Stomach (tissue), 19 donors: ENCODE measurements at places on chromosomes 12 and 14. TPM values are rescaled to one million over a fixed set of nuclear protein-coding genes. Genes with fewer than 3 reads are reported as not detected.
A peak's percentile ranks its signal among the peaks of the same experiment; 100 is the strongest.

- H3K4me1 ChIP-seq: no peaks in the 10 kb centered on the region
- H3K4me3 ChIP-seq: no peak overlapping the region
- H3K36me3 ChIP-seq: no peaks in the 10 kb centered on the region
- no peak overlapping the region for H3K27ac ChIP-seq
- H3K27me3 ChIP-seq: no peaks in the 10 kb centered on the region
Observed at GRCh38 chr12:127373559-127373958, 893.4 kb upstream of the TMEM132C start.

DNA sequence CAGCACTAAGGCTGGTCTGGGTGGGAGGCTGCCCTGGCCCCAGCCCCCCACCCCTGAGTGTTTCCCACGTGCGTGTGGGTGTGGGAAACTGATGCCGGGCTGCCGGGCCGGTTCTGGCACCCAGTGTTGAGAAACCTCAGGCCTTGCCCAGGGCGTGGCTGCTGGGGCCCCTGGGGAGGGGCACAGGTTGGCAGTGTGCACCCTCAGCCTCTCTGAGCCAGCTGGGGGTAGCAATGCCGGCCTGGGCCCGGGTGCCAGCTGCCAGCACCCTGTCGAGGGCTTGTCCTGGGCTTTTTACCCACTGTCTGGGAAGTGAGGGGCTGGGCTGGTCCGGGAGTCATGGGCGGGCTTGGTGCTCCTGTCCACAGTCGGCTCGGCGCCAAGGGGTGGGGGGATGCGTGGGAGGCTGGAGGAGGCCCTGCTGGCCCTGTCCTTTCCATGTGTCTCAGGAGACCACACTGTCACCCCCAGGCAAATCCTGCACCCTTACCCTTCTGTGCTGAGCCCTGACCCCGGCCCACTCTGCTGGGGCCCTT is 15.7 kb downstream of the ASPG start:
- no peak overlapping the region for H3K27ac ChIP-seq
- DNase-seq: peak; percentile 67
- H3K4me1 ChIP-seq: peaks cover 58% of the 10 kb centered on the region

GRCh38 chr12:67853204-67853603 is 136.0 kb upstream of the IFNG-AS1 start:
- no peak overlapping the region for H3K27ac ChIP-seq
- peak; percentile 48 for DNase-seq
- H3K36me3 ChIP-seq: no peaks in the 10 kb centered on the region
- no peaks in the 10 kb centered on the region for H3K4me1 ChIP-seq

DNA sequence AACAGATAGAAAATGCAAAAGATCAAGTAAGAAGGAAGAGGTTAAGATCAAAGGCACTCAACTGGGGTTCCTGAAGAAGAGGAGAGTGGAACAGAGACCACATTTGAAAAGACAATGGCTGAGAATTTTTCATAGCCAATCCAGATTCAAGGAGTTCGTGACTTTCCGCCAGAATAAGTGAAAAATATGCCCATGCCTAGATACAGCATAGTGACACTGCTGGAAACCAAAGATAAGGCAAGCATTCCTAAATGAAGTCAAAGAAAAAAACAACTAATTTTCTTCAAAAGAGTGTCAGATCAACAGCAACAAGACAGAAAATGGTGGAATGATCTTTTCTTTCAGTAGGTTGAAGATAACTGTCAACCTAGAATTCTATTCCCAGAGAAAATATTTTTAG is 47.5 kb downstream of the EGLN3 start:
- H3K4me3 ChIP-seq: no peak overlapping the region
- no peaks in the 10 kb centered on the region for H3K36me3 ChIP-seq
- no peak overlapping the region for H3K27ac ChIP-seq
- H3K4me1 ChIP-seq: no peaks in the 10 kb centered on the region

DNA sequence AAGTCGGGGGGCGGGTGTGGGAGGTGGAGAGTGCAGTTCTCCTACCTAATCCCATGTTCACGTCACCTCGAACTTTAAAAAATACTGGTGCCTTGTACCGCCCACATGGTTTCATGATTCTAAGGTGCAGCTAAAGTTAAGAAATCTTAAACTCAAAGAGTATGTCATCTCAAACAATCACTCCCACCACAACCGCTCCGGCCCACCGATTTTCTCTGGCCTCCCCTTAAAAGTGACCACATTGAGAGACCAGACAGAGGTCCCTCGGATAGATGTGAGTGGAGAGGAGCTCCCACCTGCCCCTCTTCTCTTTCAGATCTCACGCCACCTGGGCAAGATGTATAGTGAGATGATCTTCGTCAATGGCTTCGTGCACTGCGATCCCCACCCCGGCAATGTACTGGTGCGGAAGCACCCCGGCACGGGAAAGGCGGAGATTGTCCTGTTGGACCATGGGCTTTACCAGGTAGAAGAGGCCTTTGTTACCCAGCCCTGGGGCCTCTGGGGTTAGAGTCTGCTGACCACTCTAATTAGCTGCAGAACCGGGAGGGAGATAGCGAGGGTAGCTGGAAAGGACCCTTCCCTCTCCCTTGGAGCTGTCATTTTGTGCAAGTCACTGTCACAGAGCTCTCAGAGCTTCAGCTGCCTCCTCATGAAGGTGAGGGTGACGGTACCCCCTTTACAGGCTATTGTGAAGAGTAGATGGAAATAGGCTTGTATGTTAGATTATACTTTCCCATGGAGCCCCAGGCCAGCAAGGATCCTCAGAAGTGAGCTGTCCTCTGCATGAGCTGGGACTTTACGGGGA is 124.4 kb downstream of the ADCK1 start:
- no peak for DNase-seq
- no peak overlapping the region for H3K4me3 ChIP-seq
- peaks cover 38% of the 10 kb centered on the region for H3K36me3 ChIP-seq

DNA sequence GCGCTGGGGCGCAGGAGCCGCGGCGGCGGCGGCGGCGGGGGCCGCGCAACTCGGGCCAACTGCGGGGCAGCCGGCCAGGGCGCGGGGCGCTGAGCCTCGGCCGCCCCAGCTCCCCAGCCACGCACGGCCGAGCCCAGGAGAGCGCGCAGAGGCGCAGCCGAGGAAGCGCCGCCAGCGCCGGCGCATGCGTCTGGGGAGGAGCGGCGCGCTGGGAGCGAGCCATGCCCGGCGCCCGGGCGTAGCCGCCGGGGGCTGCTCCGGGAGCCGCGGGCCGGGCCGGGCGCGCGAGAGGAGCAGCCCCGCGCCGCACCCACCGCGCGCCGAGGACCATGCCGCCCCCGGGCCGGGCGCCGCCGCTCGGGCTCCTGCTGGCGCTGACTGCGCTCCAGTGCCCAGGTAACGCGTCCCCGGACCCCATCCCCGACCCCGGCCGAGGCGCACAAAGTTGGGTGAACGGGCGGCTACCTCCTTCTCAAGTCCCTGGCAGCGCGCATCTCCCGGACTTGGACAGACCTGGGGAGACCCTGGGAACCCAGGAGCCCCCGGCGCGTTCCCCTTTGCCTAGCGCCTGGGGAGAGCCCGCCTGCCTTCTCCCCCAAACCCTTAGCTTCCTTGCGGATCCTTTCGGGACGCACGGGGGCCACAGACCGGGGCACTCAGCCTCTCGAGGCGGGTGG is 121.4 kb downstream of the AACS start:
- H3K4me3 ChIP-seq: peak overlapping the region; percentile 49
- H3K27me3 ChIP-seq: peaks cover 91% of the 10 kb centered on the region
- peaks cover 30% of the 10 kb centered on the region for H3K4me1 ChIP-seq
- DNase-seq: no peak
- H3K27ac ChIP-seq: no peak overlapping the region
- H3K36me3 ChIP-seq: no peaks in the 10 kb centered on the region

- H3K27me3 ChIP-seq: no peaks in the 10 kb centered on the region
- no peak overlapping the region for H3K4me3 ChIP-seq
- H3K4me1 ChIP-seq: no peaks in the 10 kb centered on the region
- H3K36me3 ChIP-seq: no peaks in the 10 kb centered on the region
Observed at GRCh38 chr12:12661086-12661856, 34.7 kb downstream of the GPR19 start.

DNA sequence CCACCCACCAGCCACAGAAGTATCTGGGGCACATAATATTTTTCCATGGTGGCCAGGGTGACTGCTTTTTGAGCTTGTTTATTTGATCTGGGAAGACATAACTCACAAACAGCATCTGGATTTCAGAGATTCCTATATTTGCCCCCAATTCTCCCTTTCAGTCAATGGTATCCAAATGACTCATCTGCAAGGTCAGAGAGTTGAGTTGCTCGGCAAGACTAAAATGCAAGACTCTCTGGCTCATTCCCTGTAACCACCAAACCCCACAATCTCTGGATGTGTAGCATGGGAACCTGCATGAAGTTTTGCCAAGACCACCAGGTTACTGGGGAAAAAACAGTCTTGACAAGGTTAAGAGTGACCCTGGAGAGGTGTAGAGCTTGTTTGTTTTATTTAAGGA is 174.9 kb upstream of the FAR2 start:
- H3K4me1 ChIP-seq: no peaks in the 10 kb centered on the region
- no peak overlapping the region for H3K27ac ChIP-seq
- no peaks in the 10 kb centered on the region for H3K36me3 ChIP-seq

DNA sequence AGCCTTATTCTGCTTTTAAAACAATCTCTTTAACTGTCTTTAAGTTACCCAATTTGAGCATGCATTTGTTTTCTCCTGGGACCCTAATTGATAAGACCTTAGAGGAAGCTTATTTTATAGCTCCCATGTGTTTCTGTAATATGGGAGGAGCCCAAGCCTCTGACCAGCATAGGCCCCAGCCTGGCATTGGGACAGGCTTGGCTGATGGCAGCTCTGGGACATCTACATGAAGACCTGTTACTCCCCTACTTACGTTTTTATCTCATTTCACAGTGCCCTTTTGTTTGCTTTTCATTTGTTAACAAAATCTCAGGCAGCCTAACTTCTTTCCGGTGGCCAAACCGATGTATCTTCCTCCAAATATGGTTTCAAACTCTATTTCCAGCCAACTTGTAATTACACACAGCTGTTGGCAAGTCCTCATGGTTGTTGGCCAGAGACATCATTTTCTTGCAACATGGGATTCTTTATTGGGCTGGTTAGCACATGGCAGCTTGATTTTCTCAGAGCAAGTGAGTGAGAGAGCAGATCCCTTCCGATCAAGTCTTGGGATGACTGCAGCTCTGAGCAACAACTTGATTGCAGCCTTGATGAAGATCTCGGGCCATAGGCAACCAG is 1117.5 kb downstream of the AACS start:
- H3K27me3 ChIP-seq: no peaks in the 10 kb centered on the region
- peak; percentile 59 for DNase-seq
- no peak overlapping the region for H3K27ac ChIP-seq
- H3K36me3 ChIP-seq: no peaks in the 10 kb centered on the region
- no peaks in the 10 kb centered on the region for H3K4me1 ChIP-seq

DNA sequence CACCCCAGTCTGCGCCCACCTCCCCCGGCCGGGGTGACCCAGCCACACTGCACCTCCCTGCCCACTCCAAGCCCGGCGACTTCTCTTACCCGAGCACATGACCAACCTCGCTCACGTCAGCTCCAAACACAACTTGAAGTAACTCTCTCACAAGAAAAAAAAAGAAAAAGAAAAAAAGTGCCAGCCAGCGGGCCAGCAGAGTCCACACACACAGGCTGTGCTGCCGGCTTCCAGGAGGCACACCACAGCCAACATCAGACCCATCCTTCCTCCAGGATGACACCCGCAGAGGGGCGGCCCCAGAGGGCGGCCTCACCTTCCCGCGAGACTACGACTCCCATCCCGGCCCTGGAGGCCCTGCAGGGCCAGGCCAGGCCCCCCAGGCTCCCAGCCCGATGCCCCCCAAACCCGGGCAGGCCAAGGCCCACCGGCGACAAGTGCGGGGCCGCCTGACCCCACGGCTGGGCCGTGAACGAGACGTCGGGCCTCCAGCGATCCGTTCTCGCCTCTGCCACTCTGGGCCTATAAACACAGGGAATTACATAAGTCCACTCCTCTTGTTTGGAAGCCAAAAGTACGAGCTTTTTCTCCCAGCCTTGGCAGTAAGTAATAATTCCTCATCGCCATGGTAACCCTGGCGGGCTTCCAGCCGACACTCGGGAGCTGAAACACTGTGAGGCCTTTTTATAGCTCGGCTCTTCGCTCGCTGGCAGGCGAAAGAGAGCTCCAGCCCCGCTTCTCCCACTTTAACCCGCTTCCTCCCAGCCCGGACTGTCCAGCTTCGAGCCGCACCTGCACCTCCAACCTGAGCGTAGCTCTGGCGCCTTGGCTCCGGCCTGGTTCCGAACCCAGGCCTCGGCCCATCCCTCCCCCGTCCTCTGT is 49.1 kb downstream of the NCOR2 start:
- H3K27ac ChIP-seq: peak overlapping the region; percentile 92
- no peaks in the 10 kb centered on the region for H3K27me3 ChIP-seq
- peaks cover 66% of the 10 kb centered on the region for H3K4me1 ChIP-seq
- H3K36me3 ChIP-seq: no peaks in the 10 kb centered on the region
- DNase-seq: peak; percentile 99

GRCh38 chr12:4850857-4851380 is 58.8 kb upstream of the KCNA1 start:
- H3K27ac ChIP-seq: no peak overlapping the region
- H3K4me3 ChIP-seq: no peak overlapping the region
- no peaks in the 10 kb centered on the region for H3K27me3 ChIP-seq

CNTN1 gene
- total RNA-seq: 1.2 TPM

TMEM63C gene
- 0.14 TPM for total RNA-seq

SMOC1 gene
- not detected for total RNA-seq
